Pons (tissue), 1 donor: ENCODE measurements at places on chromosomes 2 and 18.

GRCh38 chr2:75592888-75593287, 32.1 kb upstream of the EVA1A start:
- no peak for DNase-seq

GRCh38 chr2:121128741-121129659, 156.0 kb downstream of the TFCP2L1 start:
- peak; percentile 60 for DNase-seq

GRCh38 chr2:233179848-233180366, 71.6 kb upstream of the ATG16L1 start:
- DNase-seq = no peak

DNA sequence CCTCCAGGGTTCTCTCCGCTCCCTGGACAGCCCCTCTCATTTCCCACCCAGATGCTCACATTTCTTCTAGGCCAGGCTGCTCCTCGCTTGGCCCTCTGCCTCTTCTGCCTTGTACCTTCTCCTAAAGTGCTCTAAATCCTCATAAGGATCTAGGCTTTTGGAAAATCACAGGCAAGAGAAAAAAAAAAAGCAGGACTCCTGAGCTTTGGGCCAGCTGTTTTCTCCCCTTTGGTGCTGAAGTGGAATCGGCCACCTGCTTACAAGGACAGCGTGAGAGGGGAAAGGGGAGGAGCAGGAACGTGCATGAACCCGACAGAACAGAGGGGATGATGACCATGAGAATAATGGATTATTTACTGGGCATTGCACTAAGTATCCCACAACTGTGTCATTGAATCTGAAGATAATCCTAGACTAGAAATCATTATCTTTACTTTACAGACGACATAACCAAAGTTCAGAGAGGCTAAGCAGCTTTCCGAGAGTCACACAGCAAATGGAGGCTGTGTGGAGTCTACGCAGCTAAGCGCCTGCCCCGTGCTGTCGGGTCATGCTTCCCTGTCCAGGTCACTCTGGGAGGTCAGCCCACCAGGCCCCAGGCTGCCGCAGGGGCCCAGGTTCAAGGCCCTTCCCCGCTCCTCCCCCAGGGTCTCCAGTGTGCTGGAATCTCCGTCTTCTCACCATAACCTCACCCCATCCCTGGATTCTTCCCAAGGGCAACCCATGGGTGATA, 141.9 kb downstream of the PXDN start:
- DNase-seq = no peak

- DNase-seq = no peak
These were observed 29.3 kb downstream of the OTOF start for GRCh38 chr2:26448651-26449050.

DNA sequence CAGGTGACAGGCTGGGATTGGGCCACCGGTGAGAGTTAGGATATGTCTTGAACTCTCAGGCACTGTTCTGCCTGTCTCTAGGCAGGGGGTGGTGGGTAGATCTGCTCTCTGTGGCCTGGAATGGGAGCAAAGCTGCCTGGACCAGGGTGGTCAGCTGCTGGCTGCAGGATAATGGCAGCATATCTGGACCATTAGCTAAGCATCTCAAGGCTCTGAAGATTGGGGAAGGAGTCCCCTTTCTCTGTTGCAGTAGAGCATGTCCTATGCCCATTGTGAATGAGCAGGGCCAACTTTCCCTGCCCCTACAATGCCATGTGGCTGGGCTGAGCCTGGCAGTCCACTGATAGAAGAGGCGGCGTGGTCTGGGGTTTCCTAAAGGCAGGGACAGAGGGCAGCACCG, 34.6 kb downstream of the LOXHD1 start:
- no peak for DNase-seq

- no peak for DNase-seq
These were observed 339.8 kb upstream of the EPHA4 start for GRCh38 chr2:221911890-221912289.

DNA sequence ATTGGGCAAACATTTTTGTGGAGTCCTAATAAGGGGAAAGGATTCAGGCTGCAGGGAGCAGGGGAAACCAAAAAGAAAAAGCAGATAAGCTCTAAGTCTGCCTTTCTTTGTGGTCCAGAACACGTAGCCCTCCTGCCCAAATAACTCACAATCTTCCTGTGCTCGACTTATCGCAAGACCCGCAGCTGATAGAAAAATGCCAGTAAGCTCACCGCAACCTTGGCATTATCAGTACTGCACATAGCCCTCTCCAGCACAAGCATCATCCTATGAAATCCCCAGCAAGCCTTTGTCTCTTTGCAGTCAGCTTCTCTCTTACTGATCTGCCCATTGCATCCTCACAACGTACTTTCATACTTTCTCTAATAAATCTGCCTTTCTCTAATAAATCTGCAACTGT, 202.4 kb upstream of the HNRNPA3 start:
- DNase-seq = no peak

DNA sequence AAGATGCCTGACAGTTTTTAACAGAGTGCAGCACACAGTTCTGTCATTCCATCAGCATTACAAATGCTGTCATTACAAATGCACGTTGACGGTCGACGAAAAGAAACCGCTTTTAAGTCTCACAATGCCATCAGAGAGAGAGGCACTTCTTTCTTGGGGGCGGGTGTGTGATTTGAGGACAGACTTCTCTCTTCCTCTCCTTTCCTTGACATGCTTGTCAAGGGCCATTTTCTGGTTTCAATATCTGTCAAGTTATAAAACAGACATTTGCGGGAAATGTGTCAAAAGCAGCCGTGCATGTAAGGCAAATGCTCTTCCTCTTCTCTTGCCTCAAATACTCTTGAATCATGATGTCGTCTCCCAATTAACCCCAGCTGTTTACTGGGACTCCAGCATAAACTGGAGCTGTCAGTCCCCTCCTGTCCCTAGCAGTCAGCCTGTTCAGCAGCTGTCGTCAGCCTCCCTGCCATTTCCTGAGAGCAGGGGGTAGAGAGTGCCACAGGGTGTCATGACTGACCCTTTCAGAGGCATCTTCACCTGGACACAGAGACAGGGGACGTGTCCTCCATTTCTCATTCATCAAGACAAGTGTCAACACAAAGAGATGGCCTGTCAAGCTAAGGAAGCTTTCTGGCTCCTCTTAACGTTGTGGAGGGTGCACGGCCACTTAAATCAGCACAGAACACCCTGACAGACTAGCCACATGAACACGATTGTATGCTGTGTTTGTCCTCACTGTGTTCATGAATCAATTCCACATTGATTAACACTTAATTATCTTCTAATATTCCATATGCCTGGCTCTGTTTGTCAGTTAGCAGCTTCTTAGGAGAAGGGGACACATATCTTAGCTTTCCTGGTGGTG, 305.4 kb upstream of the RAB6C start:
- no peak for DNase-seq

DNA sequence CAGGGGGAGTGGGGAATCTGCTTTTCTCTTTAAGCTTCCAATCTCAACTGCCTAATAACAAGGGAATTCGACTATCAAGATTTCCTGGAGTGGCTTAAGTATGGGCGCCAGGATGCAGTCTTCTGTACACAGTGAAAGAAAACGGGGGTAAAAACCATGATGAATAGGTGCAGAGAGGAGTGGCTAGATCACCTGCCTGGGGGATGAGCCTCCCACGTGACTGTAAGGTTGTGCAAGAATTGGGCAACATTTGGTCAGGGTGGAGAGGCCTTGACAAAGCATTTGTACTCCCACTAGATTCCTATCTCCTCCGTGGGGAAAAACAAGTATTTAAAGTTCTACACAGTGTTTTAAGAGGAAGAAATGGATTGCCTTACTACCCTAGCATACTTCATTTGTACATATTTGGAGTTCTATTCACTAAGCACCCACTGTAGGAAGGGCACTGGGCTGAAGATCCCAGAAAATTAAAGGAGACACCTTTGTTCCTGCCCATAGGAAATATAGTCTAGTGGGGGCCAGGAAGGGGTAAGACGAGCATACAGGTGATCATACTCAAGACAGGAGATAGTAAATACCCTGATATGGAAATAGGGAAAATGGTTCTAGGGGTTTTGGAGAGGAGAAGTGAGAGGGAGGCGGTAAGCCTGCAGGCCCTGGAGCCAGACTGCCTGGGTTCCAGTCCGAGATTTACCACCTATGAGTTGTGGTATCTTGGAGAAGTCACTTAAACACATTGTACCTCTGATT, 29.2 kb downstream of the EPAS1 start:
- DNase-seq = no peak

- DNase-seq = no peak
These were observed 31.0 kb downstream of the RALB start for GRCh38 chr2:120283649-120284048.

- DNase-seq = no peak
These were observed 57.3 kb upstream of the TMEM18 start for GRCh38 chr2:734496-734895.

- no peak for DNase-seq
These were observed 6.0 kb downstream of the UGT1A6 start for GRCh38 chr2:233698740-233699139.

GRCh38 chr2:55283083-55283482, 14.1 kb upstream of the MTIF2 start:
- DNase-seq = no peak

- no peak for DNase-seq
These were observed 402.6 kb downstream of the NBAS start for GRCh38 chr2:15158532-15158931.

GRCh38 chr18:48794251-48794970, 156.4 kb downstream of the SMAD7 start:
- DNase-seq = no peak

- no peak for DNase-seq
These were observed 108.1 kb downstream of the XRCC5 start for GRCh38 chr2:216216951-216217903.

DNA sequence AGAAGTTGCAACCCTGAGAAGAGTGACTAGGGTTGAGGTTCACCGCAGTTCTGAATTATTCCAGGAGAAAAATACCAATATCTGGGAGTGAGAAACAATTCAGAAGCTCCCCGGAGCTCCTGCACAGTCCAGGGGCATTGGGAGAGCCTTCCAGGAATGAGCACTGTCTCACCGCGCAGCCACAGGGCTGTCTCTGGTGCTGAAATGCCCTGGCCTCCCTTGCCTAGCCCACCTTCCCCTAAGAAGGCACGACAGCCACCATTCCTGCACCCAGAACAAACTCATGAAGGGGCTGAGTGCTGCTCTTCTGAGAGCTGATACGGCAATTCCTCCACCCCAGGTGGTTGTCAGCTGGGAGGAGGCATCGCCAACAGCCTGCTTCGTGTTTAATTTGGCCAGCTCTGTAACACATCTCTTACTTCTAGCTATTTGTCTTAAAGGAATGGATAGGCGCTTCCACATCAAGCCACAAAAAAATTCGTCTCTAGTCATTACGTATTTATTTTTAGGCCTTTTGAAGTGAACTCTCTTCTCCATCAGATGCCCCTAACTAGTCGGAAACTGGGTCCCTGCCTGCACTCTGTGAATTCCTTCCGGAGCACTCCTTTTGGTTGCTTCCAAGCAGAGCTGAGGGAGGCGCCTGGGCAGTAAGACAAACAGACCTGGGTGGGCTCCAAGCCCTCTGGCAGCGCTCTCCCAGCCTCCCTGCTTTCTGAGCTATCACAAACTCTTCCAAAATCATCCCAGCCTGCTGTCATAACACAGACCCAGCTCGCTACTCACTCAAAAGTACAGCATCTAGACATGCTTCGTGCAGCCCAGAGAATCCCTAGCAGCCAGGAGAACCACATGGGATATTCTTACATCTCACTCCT, 120.5 kb upstream of the CCDC68 start:
- DNase-seq = no peak

- DNase-seq = no peak
These were observed 3.5 kb upstream of the ADNP2 start for GRCh38 chr18:80105369-80106167.

DNA sequence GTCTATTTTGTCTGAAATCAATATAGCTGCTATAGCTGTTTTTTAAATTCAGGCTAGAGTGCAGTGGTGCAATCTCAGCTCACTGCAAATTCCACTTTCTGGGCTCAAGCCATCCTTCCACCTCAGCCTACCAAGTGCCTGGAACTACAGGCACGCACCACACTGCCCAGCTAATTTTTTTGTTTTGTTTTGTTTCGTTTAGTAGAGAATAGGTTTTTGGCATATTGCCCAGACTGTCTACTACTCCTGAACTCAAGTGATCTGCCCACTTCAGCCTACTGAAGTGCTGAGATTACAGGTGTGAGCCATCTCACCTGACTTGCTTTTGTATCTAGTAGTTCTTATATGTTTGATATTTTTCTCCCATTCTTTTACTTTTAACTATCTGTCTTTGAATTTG, 259.7 kb downstream of the CDH19 start:
- DNase-seq = no peak

- peak; percentile 46 for DNase-seq
These were observed 14.1 kb upstream of the CHRNA1 start for GRCh38 chr2:174778085-174778981.

- DNase-seq = peak; percentile 77
These were observed at the start of gene CASP10 for GRCh38 chr2:201182650-201183364. Gene CASP10 (plus strand): TSS chr2:201183141. CDS start chr2:201185778, 2,637 bp downstream.

DNA sequence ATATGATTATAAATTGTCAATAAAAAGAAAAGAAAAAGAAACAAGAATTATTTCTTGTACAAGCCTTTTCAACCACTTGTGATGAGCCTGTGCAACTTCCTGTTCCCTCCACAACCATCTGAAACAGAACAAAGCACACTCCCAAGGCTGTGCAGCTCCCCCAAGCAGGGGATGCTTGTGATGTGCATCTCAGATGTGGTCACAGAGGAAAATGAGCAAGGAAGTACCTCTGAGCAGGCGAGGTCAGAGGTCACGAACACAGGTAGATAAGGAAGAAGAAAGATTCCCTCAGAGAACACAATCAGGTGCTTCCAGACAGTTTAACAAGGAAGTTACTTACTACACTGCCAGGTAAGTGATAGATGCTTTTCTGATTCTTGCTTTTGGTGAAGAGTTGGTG, 274.8 kb upstream of the SLC39A10 start:
- DNase-seq = no peak

DNA sequence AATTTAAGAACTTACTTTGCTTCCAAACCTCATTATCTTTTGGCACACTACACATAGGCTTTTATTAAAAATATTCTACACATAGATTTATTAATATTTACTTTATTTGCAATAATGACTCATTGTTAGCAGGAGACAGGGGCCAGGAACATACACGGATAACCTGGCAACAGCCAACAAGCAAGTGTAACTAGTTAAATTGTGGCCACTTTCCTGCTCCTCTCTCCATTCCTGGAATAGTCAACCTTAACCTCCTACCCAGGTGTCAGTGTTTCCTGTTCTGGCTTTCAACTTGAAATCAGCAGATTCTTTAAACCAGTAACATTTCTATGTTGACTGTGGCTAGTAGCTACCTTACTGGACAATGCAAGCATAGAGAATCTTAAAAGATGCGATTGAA, 26.5 kb downstream of the ACVR1 start:
- no peak for DNase-seq

- no peak for DNase-seq
These were observed 177.1 kb upstream of the HAAO start for GRCh38 chr2:42969231-42970150.
